ENCODE measurements at places on chromosomes 11 and 22.

DNA sequence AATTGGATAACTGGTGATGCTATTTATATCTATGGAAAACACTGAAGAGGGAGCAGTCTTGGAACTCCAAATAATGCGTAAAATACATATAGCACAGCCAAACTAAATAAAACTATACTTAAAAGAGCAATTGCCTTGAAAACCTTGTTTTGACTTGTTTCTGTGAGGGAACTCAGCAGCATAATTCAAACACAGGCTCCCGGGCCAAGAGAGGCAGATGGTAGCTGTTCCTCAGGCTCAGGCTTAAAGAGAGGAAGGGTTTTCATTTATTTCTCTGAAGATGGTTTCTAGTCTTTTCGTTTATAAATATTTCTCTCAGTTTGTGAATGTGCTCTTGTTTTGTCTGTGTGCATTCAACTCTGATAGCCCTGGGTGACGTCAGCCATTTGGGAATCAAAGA lies 82.4 kb downstream of the FANCF start:
- no peak for DNase-seq

DNA sequence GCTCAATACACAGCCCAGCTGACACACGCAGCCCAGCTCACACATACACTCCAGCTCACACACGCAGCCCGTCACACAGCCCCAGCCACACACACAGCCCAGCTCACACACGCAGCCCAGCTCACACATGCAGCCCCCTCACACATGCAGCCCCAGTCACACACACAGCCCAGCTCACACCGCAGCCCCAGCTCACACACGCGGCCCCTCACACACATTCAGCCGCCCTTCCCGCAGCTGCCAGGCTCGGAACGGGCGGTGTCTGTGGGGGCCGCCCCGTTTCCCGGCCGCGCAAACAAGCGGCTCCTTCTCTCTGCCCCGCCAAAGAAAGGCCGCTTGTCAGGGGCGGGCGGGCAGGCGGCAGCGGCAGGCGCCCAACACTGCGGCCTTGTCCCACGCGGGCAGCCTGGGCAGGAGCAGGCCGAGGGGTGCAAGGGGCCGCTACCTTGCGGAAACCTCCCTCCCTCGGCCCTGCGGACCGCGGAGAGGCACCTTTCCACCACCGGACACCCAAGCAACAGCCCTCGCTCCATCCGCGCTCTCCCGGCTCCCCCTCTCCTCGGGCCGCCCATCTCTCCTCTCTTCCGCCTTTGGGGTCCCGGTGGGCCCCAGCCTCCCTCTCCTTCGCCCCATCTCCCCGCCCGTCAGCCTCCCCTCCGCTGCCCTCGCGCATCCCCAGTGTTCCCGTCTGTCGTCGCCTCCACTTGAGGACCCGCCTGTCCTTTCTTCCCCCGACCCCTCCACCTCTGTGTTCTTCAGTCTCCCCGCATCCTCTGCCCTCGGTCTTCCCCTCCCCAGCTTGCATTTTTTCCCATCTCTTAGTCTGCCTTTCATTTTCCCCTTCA lies 2.2 kb downstream of the PHLDB1 start:
- DNase-seq: no peak

DNA sequence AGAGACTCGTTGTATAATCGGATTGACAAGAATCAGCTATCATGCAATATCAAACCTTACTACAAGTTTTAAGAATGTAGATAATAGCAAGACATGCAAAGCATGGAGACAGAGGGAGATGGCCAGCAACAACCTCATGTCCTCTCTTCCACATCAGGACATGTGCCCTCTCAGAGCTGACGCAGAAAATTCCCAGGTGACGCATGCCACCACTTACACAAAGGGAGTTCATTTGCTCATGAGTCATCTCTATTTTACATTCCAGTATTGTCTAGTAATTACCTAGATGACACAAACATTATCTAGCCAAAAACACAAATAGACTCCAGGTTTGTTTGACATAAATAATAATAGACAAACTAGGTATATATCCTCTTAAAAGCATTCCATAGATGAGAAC lies 38.1 kb upstream of the OPCML start:
- DNase-seq: peak; percentile 1

GRCh38 chr11:31841435-31841834 lies 30.3 kb upstream of the PAX6 start:
- no peak for DNase-seq

- DNase-seq: peak; percentile 85
Observed at GRCh38 chr11:34243600-34244464, 114.0 kb downstream of the ABTB2 start.

GRCh38 chr22:27537501-27537900 lies 264.1 kb downstream of the MN1 start:
- no peak for DNase-seq

DNA sequence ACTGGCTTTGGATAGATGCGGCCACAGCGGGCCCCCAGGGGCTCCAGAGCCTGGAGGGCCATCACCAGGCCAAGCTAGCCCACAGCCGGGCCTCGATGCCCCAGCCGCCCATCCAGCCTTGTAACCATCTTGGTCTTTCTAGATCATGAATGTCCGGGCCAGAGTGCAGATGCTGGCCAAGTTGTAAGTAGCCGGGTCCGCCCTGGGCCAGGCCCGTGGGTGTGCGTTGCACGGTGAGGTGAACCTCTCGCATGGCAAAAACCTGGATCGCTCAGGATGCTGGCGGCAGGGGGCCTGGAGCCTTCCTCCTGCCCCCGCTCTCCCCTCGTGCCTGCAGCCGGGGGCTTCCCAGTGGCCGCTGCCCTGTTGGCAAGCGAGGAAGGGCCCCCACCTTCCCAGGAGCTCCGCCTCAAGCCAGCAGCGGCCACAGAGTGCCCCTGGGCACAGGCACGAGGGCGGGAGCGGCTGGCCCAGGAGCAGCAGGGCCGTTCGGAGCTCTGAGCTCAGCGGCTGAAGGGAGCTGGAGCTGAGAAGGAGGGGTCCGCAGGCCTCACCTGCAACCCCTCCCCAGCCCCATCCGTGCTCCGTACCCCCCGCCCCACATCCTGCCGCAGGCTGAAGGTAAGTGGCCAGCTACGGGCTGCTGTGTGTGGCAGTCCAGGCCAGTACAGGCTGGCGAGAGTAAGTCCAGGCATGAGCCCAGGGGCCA lies 10.9 kb upstream of the MRPL23 start:
- DNase-seq: no peak

DNA sequence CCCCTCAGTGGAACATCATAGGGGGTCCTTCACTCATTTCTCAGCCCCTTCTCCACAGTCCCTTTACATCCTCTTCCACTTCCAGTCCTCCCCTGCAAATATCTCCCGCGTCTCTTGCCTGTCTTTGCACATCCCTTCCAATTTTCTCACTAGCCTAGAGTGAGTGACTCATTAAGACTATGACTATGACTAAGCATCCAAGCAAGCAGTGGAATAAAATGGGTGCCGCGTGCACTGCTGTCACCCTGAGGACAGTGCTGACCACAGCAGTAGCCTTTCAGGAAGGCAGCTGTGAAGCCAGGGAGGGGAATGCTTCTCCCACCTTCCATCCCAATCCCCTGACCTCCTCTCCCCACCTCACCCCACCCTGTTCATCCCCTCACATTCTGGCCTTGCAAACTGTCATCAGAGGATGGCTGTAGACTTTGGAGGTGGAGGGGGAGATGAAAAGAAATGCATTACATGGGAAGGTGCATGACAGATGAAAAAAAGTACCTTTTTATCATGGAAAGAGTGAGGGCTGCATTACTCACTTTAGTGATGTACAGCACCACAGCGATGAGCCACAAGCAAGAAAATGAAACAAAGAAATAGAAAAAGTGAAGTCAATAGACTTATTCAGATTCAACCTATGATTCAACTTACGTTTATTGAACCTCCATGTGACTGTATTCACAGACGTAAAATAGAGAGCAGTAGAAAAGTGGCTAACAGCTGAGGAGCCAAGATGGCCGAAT lies 948.2 kb downstream of the NTM start:
- DNase-seq: no peak

- no peak for DNase-seq
Observed at GRCh38 chr11:108694846-108695245, 30.0 kb downstream of the DDX10 start.

GRCh38 chr11:34105079-34105956 lies at the start of gene NAT10:
NAT10 (plus strand) TSS chr11:34105629; CDS start chr11:34108226, 2,597 bp downstream.
- DNase-seq: peak; percentile 98

DNA sequence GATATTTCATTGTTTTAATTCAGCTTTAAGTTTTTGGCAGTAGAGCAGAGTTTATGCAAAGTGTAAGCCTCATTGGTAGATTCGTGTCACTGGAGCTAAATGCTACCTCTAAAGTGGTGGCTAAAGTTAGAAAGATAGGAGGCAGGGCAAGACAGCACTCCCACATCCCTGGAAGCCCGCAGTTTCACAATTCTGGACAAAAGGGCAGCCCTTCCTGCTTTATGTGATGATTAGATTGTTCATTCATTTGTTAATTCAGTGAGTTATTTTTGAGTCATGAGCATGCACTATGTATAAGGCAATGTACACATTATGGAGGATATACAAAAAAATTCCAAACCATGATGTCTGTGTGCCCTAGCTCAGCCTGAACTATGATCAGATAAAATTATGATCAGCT lies 52.1 kb upstream of the EIF3M start:
- peak; percentile 38 for DNase-seq

- DNase-seq: no peak
Observed at GRCh38 chr22:36253523-36254490, 874 bp downstream of the APOL1 start.

DNA sequence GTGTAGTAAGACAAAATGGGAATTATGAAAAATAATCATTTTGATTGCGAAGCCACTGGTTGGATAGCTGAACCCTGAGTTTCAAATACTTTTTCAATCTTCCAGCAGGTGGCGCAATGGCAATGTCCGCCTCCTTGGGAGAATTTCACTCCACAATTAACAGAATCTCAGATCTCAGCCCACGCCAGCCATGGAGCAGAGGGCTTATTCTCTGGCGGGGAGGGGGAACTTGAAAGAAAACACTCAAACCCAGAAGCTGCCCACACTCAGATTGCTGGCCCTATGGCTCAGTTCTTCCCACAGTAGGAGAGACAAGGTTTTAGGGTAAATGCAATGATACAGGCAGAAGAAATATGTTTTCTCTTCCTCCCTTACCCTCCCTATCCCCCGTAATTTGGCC lies 38.7 kb upstream of the RCN1 start:
- DNase-seq: peak; percentile 72

GRCh38 chr11:10774811-10775210 lies 23.8 kb downstream of the CTR9 start:
- no peak for DNase-seq

DNA sequence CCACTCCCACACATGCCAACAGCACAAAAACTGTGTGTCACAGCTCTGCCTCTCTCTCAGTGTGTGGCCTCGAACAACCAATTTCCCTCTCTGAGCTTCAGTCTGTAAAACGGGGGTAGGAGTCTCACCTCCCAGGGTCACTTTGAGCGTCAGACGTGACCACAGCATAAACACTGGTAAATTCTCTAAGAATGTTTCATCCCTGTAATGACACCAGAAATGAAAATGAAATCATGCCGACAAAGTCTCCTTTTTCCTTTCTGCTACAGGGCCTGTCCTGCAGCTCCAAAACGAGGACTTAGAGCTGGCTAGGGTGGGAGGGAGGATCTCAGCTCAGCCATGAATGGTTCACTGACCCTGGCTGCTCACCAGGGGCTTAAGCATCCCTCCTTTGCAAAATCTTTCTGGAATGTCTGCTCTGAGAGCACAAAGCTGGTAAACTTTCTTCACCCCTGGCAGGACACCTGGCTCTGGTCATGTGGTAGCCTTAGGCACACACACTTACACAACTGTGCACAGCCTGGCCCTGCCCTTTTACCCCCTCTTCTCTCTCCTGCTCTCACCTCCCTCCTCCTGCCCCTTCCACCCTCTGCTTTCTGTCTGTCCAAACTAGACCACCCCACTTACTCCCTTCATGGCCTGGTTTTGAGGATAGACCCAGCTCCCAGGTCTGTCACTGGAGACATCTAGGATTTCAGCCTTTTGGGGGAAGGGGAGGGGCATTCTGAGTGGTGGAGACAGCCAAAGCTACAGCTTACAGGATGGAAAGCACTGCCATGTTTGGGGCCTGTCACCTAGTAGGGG lies 12.3 kb upstream of the TSKU start:
- DNase-seq: peak; percentile 78

DNA sequence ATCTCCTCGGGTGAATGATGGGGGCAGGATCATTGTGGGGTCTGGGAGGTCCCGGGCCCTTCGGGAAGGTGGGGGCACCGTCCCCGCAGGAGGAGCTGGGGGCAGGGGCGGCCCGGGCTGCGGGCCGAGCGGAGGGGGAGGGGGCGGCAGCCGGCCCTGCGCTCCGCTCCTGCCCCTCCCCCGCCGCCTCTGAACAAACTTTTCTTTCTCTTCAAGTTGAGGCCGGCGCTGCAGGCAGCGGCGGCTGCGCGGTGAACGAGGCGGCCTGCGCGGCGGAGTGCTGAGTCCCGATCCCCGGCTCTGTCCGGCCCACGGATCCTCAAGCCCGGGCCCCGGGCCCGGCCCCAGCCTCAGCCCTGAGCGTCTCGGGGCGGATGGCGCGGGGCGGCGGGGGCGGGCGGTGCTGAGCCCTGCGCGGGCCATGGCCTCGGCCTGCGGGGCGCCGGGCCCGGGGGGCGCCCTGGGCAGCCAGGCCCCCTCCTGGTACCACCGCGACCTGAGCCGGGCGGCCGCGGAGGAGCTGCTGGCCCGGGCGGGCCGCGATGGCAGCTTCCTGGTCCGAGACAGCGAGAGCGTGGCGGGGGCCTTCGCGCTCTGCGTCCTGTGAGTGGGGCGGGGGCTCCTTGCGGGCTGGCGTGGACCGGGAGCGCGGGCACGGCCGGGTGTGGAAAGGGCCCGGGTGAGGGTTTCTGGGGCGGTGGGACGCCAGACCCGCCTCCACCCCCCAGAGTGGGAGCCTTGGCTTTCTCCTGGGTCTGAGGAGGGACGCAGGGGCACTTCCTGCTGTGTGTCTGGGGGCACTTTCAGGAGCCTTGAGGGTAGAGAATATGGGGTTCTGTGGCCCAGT lies at the start of gene INPPL1:
TSS of gene INPPL1 (plus strand) at position 204 of the 847 bp plus-strand sequence. CDS start at position 422, 218 bp downstream.
- peak; percentile 45 for DNase-seq

- peak; percentile 84 for DNase-seq
Observed at GRCh38 chr11:58923300-58923788, 15.9 kb upstream of the GLYATL1 start.

DNA sequence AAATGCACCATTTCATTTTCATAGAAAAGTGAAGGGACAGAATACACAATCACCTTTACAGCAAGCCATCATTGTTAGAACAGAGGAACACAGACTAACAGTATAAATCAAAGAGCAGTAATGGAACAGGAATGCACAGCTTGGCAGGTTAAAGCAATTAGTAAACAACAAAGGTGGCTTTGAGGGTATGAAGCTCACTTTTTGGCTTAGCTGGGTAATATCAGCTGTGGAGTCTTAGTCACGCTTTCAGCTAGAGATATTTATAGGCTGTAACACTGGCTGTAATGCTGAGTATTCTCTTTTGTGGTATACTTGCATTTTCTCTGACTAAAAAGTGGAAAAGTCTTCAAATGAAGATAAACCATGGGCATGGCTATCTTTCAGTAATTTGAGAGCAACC lies 1780.5 kb downstream of the LRRC4C start:
- DNase-seq: peak; percentile 18

DNA sequence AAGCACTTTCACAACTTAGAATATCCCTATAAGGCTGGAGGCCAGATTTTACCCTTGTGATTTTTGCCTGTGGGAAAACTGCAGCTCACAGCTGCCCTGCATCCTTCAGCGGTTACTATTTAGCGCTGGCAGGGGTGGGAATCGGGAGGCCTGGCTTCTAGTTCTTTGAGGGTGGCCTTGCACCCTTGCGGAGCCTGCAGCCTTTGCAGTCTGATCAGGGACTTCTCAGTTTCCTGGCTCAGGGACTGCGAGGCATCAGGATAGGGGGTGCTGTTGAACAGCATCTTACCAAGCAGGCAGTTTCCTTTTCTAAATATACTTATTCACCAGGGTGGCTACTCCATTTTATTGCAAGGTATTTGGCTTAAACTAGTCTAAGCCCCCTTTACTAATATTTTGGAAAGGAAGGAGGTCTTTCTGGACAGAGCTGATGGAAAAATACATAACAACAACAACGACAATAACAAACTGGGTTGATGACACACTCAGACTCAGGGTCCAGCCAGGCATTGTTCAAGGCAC lies 2.9 kb upstream of the APOA1 start:
- peak; percentile 18 for DNase-seq
